CD4-positive, alpha-beta T cell treated with Interleukin-4 for 1 hour (primary cell): ENCODE measurements at places on chromosomes 4 and X.

DNA sequence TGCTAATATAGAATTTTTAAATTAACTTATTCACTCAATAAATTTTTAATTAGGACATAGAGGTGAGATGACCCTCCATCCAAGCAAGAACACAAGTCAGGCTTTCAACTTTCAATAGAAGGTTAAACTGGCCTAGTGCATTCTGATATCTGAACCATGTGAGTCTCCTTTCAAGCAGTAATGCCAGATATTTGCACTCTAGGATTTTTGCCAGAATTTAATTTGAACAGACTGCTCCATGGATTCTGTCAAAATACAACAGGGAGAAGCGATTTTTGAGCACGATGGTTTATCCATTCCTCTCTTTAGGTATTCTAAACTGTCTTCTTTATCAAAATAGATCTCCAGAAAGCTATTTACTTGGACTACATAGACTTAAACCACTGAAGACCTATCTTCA lies 72.0 kb upstream of the DCLK2 start:
- DNase-seq: no peak

GRCh38 chr4:176874721-176875445 lies 82.2 kb upstream of the VEGFC start:
- no peak for DNase-seq

DNA sequence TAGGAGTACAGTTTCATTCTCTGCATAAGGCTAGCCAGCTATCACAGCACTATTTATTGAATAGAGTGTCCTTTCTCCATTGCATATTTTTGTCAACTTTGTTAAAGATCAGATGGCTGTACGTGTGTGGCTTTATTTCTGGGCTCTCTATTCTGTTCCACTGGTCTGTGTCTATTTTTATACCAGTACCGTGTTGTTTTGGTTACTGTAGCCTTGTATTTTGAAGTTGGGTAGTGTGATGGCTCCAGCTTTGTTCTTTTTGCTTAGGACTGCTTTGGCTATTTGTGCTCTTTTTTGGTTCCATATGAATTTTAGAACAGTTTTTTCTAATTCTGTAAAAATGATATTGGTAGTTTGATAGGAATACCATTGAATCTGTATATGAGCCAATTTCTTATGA lies 182.1 kb upstream of the DIAPH2 start:
- no peak for DNase-seq

DNA sequence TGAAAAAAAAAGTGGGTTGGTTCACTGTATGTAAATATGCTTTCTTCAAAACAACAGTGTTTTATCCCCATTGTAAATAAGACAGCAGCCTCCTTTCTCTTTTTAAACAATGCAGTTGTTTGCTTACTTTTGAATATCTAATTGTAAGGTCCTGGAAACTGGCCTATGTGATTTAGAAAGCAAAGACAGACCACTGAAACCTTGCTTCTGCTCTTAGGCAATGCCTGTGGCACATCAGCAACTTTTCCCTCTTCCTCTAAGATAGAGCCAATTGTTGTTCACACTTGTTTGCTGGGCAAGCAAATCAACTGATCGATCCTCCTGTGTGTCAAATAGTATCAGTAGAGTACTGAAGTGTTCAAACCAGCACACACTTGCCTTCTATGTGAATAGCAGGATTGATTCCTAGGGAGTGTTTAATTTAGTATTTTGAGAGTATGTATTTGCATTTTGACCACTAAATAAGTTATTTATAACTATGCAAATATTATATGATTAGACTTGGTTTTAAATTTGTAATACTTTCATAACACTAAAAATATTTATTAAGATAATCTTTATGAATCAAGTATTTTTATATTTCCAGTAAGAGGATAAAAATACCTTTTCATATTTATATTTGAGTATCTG lies 55.4 kb upstream of the GRPR start:
- DNase-seq: no peak

GRCh38 chr4:114694770-114695169 lies 96.2 kb downstream of the UGT8 start:
- peak; percentile 33 for DNase-seq

GRCh38 chr4:143643399-143643798 lies 57.1 kb downstream of the FREM3 start:
- no peak for DNase-seq

- no peak for DNase-seq
Observed at GRCh38 chr4:3077796-3078195, 3.3 kb downstream of the HTT start.

DNA sequence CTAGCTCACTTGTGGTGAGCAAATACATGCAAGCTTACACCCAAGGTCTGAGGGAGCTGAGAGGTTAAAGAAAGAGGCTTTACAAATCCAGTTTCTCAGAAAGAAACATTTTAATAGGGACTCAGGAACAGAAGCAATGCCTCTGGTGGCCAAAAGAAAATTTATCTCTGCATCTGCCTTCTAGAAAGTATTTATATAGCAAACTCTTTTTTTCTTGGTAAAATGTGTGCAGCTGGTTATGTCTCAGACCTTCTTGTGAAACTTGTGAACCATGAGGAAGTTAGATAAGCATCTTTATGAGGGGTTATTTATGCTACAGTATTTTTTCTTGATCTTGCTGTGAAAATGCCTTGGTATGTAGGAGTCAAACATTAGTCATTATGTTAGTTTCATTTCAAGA lies 48.5 kb upstream of the CYSLTR1 start:
- DNase-seq: no peak

DNA sequence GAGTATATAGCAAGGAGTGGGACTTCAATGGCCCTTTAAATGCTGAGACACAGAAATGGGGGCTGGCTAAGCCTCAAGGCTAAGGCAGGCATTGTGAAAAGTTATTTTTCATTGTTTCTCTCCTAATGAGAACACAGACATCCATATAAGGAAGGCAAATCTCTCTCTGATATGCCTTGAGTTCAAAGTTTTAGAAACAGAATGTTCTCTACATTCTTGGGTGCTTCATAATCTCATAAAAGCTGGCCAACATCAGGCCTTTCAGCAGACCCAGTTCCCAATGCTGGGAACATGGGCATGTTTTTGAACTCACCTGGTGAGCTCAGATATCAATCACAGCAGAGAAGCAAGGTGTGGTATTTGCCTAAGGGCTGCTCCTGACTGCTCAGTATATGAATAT lies 19.4 kb upstream of the RAB40A start:
- DNase-seq: no peak

- DNase-seq: no peak
Observed at GRCh38 chrX:140064993-140065392, 99.7 kb upstream of the CXorf66 start.
